M059J (cell line): ENCODE measurements at places on chromosomes 1 and 21.

GRCh38 chr21:43684424-43684823 lies 25.1 kb downstream of the RRP1B start:
- no peak for DNase-seq

GRCh38 chr1:21624571-21625389 lies 44.4 kb downstream of the RAP1GAP start:
- peak; percentile 20 for DNase-seq

DNA sequence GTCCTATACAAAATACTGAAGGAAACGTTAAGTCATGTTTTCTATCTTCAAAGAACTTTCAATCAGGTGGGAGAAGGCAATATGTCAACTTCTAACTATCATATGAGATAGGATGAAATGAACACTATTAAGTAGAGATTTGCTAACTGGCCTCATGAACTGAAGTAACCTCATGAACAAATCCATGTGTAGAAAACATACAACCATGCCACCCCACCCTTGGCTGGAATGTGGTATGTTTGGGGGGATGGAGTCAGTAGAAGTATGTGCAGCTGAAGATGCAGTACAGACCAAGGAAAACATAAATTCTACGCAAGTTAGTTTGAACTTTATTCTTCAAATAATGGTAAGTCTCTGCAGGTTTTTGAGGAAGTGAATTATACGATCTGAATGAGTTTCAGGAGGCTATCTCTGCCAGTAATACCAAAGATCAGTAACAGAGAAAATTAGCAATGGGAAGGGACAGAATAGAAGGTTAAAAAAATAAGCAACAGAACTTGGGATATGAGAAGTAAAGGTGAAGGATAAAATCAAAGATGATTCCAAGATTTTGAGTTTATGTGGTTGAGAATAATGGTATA lies 4.5 kb downstream of the TRMT1L start:
- no peak for DNase-seq

GRCh38 chr1:18972531-18972930 lies 16.1 kb upstream of the IFFO2 start:
- peak; percentile 84 for DNase-seq

GRCh38 chr1:164559342-164560051 lies 513 bp downstream of the PBX1 start:
- peak; percentile 57 for DNase-seq

DNA sequence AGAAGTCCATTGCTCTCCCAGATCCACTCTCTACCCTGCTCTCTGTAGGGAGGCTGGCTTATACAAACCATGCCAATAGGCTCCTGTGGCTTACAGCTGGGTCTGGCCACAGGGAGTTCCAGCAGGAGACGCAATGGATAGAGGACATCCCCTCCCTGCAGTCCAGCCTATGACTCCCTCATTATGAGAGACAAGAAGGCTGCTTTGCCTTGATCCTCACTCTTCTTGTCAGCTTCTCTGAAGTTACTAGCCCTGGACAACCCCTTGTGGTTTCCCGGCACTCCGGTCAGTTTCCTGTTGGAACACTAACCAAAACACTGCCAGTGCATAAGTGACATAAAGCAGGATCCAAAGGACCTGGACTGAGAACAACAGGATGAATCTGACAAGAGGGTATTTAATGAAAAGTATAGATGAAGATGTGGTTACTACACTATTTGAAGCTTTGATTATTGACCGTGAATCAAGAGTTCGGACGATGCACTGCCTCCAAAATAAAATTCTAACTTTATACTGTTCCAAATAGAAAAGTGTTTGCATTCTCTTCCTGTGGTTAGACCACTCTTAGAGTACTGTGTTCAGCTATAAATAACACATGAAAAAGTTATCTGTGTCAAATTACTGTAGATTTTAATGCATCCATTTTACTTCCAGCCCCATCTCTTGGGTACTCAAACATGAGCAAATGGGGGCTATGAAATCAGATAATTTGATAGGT lies 32.7 kb upstream of the ZNF326 start:
- peak; percentile 92 for DNase-seq

GRCh38 chr1:73056826-73057225 lies 774.5 kb upstream of the NEGR1 start:
- DNase-seq = no peak

DNA sequence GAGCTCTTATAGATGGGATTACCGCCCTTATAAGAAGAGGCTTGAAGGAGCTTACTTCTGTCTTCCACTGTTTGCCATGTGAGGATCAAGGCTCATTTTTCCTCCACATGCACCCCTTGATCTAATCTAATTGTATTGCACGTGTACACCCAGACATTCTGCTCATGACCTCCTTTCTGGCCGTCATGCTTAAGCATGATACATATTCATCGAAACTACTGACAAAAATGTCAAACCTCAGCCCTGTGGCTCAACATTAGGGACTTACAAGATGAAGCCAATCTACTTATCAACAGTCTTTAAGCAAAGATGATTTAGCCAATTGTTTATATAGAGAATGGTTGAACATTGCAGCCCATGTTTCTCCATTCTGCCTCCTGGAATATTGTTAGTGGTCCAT lies 127.6 kb downstream of the XCL2 start:
- DNase-seq = no peak
